ENCODE measurements at places on chromosomes 5 and 9. TPM values are rescaled to one million over a fixed set of nuclear protein-coding genes. Genes with fewer than 3 reads are reported as not detected.

DNA sequence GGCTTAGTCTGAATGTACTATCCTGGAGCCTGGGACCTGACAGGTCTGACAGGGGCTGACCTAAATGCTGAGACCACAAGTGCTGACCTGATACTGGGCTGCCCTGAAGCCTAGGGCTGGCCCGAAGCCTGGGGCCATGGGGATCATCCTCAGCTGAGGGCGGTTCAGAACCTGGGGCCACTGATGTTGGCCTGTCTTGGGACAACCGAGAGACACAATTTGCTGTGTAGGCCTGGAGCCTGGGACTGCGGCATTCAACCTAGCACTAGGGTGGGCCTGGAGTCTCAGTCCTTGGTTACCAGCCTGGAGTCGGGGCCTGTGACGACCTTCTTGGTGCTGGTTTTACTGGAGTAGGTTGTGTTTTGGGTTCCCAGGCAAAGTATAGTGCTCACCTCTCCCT lies 46.3 kb downstream of the SRFBP1 start:
- DNase-seq: no peak

- DNase-seq: no peak
Measured at GRCh38 chr5:68115584-68115983, 100.0 kb upstream of the PIK3R1 start.

Gene PCDHA7
- 0.10 TPM for polyA plus RNA-seq

DNA sequence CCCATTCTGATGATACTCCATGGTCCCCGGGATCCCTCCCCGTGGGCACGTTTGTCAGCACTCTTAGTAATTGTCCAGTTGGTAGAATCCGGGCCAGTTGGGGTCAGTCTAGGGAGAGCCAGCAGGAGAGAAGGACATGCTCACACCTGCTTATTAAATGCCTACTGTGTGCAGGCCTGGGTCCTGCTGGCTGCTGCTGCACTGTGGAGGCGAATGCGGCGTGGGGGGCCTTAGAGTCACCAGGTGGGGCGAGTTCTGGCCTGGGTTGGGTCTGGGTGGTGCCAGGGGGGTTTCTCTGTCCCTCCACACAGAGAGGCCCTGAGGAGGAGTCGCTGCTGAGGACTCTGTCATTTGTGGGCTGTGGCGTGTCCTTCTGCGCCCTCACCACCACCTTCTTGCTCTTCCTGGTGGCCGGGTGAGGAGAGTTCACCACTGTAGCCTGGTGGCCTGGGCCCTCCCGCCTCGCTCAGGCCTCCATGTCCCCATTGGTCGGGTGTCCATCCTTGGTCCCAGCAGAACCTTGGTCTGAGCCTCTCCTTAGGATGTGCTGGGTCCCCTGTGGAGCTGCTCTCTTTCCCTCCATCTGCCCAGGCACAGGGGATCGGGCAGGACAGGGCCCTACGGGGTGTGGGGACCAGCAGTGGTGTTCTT lies 17.3 kb downstream of the ADGRD2 start:
- no peak for DNase-seq

DNA sequence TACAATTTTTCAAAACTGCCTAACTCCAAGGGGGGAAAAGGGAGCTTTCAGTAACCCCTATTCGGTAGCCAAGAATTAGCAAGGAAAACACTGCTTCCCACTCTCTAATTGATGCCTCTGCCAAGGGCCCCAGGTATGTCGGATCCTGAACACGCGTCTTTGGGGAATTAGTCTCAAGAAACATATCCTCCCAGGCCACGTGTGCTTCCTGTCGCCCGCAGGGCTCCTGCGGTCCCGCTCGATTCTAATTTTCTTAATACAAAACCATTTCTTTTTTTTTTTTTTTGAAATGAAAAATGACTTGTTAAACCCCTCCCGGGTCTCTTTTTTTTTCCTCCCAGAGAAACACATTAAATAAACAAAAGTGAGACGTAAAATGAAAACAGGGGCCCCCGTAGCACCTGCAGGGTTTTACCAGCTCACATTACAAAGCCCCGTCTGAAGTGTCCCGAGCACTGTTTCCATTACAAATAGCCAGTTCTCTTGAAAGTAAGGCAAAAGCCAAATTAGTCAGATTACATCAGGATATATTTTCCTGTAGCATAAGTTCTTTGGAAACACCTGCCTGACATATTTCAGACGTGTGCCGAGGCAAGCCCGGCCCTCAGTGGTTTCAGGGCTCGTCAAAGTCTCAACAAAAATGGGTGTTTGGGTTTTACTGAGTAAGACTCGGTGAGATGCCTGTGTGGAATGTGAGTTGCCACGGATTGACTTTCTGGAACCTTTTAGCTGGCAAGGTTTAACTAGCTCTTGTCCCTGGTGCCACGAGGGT lies 21.5 kb downstream of the SMIM23 start:
- DNase-seq: no peak

DNA sequence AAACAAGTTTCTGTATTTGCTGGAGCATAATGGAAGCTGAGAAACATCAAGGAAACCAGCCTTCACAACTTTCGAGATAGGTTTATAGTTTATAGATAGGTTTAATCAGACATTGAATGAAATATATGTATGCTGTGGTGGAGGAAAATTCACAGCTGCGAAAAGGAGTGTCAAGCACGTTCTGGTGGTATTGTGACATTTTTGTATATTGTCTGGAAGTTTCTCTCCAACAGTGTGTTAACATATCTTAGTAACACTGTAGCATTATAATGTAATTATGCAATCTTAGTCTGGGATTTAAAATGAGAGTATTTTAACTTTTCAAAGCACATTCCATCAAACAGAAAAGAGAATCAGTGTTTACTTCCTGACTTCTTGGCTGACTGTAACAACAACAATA lies 50.0 kb downstream of the FCHO2 start:
- peak; percentile 55 for DNase-seq

GRCh38 chr5:56761151-56761885 lies 54.0 kb upstream of the MAP3K1 start:
- no peak for DNase-seq

Gene NIPAL4
- polyA plus RNA-seq: 0.04 TPM

Gene ADAMTS12
- polyA plus RNA-seq: 1.3 TPM

Gene HRH2
- polyA plus RNA-seq: 1.8 TPM

DNA sequence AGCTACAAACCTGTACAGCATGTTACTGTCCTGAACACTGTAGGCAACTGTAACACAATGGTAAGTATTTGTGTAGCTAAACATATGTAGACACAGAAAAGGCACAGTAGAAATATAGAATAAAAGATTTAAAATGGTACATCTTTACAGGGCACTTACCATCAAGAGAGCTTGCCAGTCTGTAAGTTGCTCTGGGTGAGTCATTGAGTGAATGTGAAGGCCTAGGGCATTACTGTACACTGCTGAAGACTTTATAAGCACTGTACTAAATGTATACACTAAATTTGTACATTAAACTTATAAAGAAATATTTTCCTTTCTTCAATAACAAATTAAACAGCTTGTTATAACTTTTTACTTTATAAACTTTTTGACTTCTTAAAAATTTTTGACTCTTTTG lies 20.5 kb downstream of the ADRB2 start:
- no peak for DNase-seq

- no peak for DNase-seq
Measured at GRCh38 chr9:14445946-14446345, 132.0 kb upstream of the NFIB start.

- DNase-seq: peak; percentile 47
Measured at GRCh38 chr9:114413861-114414301, 26.1 kb upstream of the AKNA start.

DNA sequence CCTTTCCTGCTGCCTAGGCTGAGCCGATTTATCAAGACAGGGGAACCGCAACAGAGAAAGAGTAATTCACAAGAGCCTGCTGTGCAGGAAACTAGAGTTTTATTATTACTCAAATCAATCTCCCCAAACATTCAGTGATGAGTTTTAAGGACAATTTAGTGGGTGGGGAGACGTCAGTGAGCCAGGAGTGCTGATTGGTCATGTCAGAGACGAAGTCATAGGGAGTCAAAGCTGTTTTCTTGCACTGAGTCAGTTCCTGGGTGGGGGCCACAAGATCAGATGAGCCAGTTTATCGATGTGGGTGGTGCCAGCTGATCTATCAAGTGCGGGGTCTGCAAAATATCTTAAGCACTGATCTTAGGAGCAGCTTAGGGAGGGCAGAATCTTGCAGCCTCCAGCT lies 19.0 kb downstream of the SNX24 start:
- DNase-seq: no peak

Gene BAAT
- polyA plus RNA-seq: 0.26 TPM

Gene IFNK
- polyA plus RNA-seq: not detected

Gene MYOT
- 0.44 TPM for polyA plus RNA-seq

- DNase-seq: no peak
Measured at GRCh38 chr5:15585841-15586591, 86.0 kb downstream of the FBXL7 start.

GRCh38 chr5:96079075-96079474 lies 117.4 kb upstream of the ELL2 start:
- no peak for DNase-seq

GRCh38 chr5:176823869-176824412 lies 13.6 kb downstream of the UNC5A start:
- DNase-seq: no peak

GRCh38 chr5:29960323-29960722 lies 1233.2 kb upstream of the CDH6 start:
- DNase-seq: no peak

Gene ST6GALNAC4
- 24.6 TPM for polyA plus RNA-seq

Gene DOK3
- 22.0 TPM for polyA plus RNA-seq

Gene INSL6
- polyA plus RNA-seq: not detected

- no peak for DNase-seq
Measured at GRCh38 chr5:175610898-175611297, 47.0 kb upstream of the HRH2 start.

DNA sequence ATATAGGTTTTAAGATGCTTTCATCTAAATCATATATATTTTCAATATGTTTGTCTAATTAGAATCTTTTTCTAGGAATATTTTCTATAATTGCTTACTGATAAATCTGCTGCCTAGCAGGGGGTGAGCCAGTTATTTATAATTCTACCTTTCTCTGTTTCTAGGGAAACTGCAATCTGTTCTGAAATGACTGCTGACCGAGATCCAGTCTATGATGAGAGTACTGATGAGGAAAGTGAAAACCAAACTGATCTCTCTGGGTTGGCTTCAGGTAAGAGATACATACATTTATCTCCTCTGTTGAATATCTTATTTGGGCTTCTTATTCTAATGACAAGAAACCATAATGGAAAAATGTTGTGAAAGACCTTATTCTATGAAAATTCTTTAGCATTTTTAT lies 127.3 kb downstream of the XRCC4 start:
- DNase-seq: no peak

DNA sequence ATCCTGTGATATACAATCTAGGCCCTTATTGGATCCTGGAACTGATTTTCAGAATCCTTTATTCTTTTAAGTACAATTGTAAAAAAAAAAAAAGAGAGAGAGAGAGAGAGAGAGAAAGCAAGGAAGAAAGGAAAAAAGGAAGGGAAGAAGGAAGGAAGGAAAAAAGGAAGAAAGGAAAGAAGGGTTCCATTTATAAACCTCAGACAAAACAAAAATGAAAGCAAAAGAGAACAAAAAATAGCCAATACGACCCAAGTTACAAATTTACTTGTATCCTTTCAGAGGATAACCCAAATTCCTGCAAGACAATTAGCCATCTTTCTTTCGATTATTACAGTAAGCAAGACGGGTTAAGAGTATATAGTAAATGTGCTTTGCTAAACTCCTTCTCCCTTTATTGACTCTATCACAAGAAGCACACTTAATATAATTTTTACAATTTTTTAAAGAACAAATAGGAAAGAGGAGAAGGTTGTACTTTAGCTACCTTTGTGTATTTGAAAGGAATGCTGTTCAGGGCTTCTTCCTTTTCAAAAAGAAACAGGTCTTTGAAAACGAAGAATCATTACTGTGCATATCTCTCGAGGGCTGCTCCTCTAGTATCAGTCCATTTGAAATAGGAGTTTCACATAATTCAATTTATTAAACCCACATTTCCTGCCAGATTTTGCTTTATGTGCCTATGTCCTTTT lies 543.3 kb downstream of the RAB3C start:
- no peak for DNase-seq

DNA sequence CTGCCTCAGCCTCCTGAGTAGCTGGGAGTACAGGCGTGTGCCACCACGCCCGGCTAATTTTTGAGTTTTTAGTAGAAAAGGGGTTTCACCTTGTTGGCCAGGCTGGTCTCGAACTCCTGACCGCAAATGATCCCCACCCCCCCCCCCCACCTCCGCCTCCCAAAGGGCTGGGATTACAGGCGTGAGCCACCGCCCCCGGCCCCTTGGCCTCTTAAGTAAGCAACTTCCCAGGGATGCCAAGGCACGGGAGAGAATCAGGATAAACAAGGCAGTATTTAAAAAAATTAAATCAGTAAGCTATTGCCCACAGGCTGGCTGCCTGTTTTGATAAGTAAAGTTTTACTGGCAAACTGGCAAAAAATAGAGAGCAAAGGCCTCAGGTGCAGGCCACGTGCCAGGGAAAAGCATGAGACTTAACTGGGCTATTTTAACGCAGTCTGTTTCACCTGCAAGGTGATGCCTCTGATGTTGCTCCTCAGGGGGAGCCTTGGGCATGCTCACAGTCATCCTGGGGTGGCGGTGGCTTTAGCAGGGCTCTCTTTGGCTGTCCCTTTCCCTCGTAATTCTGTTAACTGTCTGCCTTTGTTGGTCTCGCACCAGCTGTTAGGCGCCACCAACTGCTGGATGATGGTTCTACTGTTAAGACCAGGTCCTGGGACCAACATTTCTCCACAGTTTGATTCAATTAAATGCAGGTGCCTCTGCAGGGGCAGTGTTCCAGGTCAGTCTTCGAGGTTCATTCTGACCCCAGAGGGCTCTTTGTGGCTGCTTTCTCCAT lies 19.4 kb upstream of the RNF130 start:
- peak; percentile 54 for DNase-seq

Gene DIRAS2
- 0.04 TPM for polyA plus RNA-seq

Gene SURF1
- 73.9 TPM for polyA plus RNA-seq

Gene PPP1R26
- polyA plus RNA-seq: 13.6 TPM

GRCh38 chr5:142684508-142685041 lies 1.3 kb downstream of the FGF1 start:
- DNase-seq: peak; percentile 57

DNA sequence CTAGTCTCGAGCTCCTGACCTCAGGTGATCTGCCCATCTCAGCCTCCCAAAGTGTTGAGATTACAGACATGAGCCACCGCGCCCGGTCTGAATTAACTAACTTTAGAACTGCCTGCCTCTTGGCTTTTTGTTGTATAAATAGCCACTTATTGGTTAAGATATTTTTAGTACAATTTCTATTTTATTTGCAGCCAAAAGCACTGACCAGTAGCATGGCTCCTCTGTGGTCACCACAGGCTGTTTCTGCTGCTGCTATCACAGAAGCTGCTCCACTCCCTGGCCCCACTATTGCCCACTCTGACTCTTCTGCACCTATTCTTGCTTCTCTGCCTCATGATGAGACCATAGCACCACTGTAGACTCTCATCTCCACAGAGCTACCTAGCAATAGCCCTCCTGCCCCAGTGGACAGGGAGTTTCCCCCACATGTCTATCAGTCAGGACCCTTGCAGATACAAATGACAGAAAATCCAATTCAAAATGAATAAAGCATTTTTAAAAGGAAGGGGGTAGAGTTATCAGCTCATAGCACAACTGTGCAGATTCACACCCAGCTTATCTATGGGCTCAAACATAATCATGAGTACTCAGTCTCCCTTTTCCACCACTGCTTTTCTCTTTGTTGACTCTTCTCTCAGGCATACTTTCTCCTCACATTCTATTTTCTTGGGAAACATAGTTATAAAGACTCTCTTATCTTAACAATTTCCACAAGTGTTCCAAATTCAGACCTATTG lies 151.8 kb upstream of the EPB41L4A start:
- no peak for DNase-seq

GRCh38 chr5:76199336-76200318 lies 116.4 kb downstream of the SV2C start:
- DNase-seq: peak; percentile 68

Gene CDH18
- not detected for polyA plus RNA-seq

Data from lung (tissue), 17 donors.